ENCODE measurements at places on chromosomes 3 and 15.

DNA sequence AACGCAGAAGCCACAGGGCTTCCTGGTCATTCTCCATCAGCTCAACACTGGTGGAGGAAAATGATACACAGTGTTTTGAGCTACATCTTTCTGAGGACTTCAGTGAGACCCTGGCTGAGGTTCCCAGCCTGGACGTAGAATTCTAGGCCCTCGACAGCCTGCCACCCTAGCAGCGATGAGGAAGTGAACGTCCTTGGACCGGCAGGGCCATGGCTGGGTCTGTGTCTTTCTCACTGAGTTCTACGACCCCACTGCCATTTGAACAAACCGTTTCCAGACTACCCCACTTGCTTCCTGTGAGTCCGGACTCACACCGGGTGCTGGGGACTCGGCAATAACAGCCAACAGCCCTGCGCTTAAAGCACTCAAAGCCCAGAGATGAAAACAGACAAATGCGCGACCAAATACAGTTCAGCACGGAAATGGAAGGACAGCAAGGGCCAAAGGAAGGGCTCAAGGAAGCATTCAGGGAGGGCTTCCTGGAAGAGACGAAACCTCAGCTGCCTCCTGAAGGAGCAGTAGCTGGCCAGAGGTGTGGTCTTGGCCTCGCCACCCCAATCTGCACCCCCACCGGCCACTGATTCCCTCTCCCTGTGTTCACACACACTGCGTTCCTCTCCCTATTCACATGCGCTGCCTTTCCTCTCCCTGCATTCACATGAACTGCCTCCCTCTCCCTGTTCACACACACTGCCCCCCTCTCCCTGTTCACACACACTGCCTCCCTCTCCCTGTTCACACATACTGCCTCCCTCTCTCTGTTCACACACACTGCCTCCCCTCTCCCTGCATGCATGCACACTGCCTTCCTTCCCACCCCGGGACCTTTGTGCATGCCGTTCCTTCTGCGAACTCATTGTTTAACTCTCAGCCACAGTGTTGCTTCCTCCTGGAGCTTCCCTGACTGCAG lies 136.3 kb upstream of the PRR20G start:
- no peak for DNase-seq

- no peak for DNase-seq
These were observed 6.4 kb downstream of the C3orf52 start for GRCh38 chr3:112092496-112093179.

DNA sequence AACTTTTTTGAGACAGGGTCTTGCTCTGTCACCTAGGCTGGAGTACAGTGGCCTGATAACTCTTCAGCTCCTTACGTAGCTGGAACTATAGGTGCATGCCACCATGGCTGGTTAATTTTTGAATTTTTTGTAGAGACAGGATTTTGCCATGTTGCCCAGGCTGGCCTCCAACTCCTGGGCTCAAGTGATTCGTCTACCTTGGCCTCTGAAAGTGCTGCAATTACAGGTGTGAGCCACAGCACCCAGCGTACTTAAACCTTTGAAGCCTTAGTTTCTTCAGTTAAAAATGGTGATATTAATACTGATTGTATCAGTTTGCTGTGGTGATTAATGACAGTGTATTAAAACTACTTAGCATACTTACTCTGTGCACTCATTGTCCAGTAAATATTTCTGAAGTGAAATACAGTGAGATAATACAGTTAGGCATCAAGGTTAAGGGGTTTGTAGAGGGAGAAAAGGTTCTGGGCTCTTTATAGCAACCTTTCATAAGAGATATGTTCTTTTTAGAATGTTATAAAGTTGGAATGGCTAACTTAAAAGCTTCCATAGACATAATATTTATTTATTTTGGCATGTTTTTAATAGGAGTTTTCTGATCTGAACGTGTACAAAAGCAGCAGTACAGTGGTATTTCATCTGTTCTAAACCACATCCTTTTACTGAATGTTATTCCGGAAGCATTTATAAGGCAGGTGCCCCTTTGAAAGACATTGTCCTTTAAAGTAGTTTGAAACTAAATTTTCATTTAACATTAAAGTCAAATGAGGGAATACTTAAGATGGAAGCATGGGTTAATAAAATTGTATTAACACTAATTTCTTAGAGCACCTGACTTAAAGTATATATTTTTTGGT lies 23.6 kb downstream of the NCK1 start:
- DNase-seq: no peak

GRCh38 chr3:185928496-185928895 lies 9.3 kb downstream of the TRA2B start:
- DNase-seq: no peak

DNA sequence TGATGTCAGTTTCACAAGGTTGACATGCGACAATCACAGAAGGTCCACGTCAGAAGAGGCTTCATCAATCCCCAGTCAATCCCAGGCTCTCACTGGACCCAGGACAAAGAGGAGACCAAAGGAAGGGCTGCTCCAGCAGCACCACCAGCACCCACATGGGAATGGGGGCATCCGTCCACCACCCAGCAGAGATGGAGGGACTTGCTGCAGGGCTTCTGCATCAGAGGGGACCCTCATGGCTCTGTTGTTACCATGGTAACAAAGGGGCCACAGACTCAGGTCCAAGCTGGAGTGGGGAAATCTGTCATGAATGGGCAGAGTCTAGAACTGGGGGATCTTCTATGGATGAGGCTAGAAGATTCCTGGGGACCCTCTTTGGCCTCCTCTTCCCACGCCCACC lies 13.1 kb downstream of the PLA2G4F start:
- no peak for DNase-seq

- no peak for DNase-seq
These were observed 279.4 kb upstream of the TLE3 start for GRCh38 chr15:70376929-70377691.

- DNase-seq: no peak
These were observed 962 bp downstream of the NMNAT3 start for GRCh38 chr3:139676632-139677387.

GRCh38 chr15:20348291-20348899 lies 193.2 kb downstream of the GOLGA6L6 start:
- DNase-seq: no peak

DNA sequence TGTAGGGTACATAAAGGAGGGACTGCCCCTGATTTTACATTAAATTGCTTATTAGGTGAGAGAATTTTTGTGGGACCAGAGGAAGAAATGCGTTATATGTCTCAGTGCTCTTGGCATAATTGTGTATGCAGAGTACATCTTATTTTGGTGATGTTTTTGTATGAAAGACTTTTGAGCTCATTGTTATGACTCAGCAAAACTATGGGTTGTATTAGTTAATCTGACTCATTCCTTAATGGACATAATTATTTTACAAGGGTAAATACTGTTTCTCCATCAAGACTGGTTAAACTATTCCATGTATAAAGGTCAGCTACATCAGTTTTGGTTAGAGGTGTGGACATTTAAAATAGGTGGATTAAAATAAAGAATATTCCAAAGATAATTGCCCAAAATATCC lies 156.8 kb downstream of the ALCAM start:
- DNase-seq: no peak

GRCh38 chr3:62615258-62615849 lies 242.0 kb upstream of the FEZF2 start:
- DNase-seq: no peak

All from stimulated activated CD4-positive, alpha-beta T cell treated with anti-CD3 and anti-CD28 coated beads, TNF-alpha, amount 100 ng/mL, for 1 hour (primary cell).